ENCODE measurements at places on chromosomes 3 and 15.

DNA sequence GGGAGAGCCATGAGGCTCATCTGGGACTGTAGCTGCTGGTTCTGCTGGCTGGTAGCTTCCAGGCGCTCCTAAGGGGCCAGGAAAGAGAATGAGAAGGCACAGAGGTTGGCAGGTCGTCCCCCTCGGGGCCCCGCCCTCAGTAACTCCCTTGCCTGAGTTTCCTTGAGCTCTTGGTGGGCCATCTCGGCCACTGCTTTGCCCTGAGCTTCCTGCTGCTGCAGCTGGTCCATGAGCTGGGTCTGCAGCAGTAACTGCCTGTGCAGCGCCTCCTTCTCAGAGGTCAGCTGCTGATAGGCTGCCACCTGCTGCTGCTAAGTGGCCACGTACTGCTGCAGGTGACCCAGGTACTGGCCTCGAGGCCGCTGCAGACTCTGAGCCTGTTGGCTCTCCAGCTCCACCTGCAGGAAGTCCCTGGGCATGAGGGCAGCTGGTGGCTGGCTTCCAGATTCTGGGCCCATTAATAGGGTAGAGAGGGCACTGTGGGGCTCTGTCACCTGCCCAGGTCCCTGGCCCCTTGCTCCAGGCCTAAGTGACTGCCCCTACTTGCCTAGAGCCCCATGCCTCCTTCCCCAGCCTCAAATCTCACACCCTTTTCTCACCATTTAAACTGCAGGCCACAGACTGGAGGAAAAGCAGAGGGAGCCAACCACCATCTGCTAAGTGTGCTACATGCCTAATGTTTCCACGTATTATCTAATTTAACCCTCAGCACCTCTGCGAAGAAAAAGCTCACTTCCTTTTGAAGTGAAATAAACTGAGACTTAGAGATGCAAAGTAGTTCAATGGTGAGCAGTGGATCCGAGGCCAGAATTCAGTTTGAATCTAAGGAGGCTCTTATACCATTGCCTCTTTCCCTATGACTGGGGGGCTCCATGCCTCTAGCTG is 10.8 kb upstream of the VPS33B start:
- DNase-seq, result peak; percentile 37

GRCh38 chr3:139353920-139354556 is 10.2 kb downstream of the MRPS22 start:
- no peak for DNase-seq

DNA sequence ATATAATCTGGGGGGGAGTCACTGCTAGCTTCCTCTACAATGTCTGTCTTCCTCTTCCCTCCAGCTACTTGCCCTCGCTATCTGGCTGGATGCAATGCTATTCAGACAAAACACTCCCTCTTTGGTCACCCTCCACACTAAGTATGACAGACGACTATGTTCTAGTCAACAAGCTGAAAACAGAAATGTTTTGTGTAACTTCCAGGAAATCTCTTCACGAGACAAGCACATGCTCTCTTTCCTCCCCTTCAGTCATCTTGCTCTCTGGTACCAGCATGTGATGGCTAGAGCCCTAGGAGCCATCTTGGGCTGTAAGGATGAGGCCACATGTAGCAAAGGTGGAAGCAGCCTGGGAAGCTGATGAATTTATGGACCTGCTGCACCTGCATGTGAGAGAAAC is 151.3 kb downstream of the ARRDC4 start:
- DNase-seq, result no peak

- DNase-seq, result no peak
Measured at GRCh38 chr15:65804252-65804931, 12.3 kb upstream of the DENND4A start.

GRCh38 chr3:99505646-99506269 is 132.6 kb upstream of the COL8A1 start:
- DNase-seq, result no peak

- no peak for DNase-seq
Measured at GRCh38 chr15:26083896-26084295, 220.8 kb upstream of the ATP10A start.

DNA sequence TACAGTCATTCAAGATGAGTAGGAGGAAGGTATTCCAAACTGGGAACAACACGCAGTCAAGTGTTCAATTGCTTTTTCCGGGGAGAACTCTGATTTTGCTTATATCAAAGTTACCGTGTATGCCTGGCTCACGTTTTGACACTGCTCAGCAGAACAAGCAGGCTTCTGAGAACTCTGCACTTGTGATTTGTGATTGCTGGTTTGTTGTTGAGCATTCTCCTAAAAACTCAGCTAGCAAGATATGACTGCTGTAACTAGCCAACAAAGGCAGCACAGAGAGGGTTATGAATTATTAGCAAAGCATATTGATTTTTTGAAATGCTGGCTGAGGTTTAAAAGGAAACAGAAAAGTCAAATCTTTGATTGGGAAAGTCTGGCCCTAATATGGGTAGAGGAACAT is 151.7 kb downstream of the ZPLD1 start:
- no peak for DNase-seq

GRCh38 chr3:152388631-152389030 is 119.9 kb downstream of the MBNL1 start:
- DNase-seq, result no peak

All from stimulated activated CD4-positive, alpha-beta T cell treated with anti-CD3 and anti-CD28 coated beads, TNF-alpha, amount 100 ng/mL, for 1 hour (primary cell).